ENCODE measurements at places on chromosomes 16 and 17.

DNA sequence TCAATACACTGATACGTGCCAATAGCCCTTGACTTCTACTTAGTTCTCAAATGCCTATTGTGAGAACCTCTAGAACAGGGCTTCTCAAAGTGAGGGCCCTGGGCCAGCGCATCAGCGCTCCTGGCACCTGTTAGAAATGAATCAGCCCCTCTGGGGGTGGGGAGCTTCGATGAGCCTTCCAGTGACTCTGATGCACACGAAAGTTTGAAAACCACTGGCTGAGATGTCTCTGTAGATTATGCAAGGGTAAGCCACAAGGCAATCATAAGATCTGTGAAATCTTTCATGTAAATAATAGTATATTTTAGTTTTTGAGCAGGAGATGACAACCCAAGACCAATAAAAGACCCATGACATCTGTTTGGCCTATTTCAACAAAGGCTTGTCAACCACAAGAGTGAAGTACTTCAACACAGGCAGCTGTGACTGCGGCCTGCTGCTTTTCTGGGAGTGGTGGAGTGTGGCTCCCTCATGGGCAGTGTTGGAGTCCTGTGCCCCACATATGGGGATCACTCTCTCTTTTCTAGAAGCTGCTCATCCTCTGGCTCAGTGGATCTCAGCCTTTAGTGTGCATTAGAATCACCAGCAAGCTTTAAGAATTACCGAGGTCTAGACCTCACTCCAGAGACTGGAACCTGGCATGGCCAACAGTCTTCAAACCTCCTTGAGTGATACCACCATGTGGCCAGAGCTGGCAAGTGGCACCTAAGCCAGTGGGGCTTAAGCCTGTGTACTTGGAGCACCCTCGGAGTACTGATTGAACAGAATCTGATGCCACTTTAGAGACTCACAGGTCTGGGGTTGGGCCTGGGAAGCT is 5.8 kb downstream of the MTHFSD start:
- no peak for DNase-seq

DNA sequence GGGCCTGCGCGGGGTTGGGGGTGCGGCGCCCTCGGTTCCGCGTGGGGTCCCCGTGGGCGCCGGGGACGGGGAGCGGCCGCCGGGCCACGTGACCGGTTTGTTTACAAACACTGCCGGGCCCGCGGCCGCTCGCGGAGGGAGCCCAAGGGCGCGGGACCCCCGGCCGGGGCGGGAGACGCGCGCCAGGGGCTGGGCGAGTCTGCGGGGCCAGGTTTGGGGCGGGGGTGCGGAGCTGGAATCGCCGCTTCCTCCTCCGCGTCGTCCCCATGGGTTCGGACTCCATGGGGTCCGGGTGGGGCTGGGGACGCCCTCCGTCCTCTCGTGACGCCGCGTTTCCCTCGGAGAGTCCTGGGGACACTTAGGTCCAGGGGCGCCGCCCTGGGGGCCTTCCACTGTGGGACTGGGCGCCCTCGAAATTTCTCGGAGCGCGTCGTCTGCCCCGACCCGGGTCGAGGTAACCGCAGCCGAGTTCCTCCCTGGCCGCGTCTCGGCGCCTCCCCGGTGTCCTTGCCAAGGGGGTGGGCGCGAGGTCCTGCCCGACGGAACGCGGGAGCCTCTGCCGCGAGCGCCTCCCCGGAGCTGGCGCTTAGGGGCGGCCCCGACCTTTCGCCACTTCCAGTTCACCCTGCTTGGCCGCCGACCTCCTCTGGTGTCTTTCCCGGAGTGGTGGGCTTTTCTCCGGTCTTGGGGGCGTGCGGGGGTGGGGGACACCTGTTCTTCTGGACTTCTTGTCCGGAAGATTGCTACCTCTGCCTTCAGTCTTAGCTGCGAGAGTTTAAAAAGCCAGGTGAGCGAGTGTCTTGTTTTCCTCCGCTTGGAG is 684 bp downstream of the YPEL2 start:
- DNase-seq, result no peak

- no peak for DNase-seq
Observed at GRCh38 chr17:39627047-39627711, 427 bp downstream of the PPP1R1B start.

DNA sequence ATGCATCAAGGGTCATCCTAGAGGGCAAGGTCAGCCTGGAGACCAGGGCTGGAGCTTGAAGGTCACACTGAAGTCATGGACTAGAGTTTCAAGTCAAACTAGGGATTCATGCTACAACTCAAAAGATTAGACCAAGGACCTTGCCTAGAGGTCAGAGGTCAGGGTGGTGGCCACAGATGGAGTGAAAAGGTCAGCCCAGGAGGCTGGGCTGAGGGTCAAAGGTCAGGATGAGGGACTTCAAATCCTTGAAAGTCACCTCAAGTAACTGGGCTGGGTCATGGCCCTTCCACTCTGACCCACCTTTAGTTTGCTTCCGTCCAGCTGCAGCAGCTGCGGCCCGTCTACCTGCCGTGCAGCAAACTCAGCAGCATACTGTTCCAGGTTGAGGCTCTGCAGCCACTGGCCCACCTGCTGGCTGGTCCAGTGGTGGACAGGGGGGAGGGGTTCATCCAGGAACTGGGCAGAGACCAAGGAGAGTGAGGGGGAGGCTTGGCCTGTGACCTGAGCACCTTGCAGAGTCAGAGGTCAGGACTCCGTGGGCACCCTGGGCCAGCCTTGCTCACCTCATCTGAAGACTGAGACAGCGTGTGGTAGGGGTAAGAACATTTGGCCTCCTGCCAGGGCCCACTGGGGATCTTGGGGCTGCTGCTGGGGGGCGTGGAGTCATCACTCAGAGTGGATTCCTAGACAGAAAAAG is 16.2 kb downstream of the SAMD14 start:
- DNase-seq, result no peak

DNA sequence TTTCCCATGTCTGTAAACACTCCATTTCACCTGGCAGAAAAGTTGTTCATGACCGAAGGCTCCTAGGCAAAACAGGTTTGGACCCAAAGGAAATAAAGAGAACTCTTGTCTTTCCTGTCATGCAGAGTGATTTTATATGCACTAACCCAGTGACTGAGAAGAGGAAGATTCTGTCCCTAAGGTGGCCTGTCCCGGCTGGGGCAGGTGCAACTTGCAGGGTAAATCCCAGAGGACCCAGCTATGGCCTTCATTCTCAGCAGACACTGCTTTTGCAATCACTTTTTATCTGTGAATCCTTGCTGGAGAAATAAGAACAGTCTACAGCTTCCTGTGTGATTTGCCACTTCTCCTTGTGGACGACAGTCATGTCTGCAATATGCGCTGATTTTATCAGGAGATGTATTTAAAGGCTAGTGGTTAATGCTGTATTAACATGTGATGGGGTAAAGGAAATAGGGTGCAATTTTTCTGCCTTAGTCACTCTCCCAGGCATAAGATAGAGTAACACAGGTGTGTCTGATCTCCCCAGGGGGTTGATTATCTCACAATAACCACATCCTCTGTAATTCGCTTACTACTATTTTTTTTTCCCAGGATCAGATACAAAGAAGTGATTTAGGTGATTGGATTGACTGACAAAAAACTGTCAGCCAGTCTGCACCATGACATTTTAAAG is 696.8 kb upstream of the SOX9 start:
- no peak for DNase-seq

- DNase-seq, result no peak
Observed at GRCh38 chr16:60432472-60432871, 1603.8 kb downstream of the CDH8 start.

GRCh38 chr16:25501530-25502255 is 190.1 kb upstream of the HS3ST4 start:
- DNase-seq, result no peak

DNA sequence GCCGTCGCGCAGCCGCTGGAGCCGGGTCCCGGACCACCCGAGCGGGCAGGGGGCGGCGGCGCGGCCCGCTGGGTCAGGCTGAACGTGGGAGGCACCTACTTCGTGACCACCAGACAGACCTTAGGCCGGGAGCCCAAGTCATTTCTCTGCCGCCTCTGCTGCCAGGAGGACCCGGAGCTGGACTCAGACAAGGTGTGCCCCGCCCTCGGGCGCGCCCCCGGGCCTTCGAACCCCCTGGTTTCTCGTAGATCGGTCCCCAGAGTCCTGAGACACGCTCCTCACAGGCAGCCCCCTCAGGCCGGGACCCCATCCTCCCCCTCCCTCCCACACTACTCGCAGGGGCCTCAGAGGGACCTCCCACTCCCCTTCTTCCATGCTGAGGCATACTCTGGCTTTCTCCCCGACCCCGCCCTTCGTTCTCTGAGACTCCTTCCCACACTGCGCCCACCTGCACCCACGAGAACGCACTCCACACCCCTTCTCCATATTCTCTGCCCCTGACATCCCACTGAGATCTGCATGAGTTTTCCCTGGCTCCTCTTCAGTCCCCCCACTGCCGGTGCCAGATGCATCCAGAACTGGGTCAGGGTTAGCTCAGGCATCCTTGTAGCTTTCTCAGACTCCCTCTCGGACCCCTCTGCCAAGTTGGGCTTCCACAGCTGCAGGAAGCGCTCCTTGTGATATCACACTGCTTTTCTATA is 523 bp downstream of the KCTD2 start:
- no peak for DNase-seq

- no peak for DNase-seq
Observed at GRCh38 chr17:74383141-74383540, 15.8 kb downstream of the GPR142 start.

GRCh38 chr16:88793251-88793954 is 8.4 kb upstream of the PIEZO1 start:
- no peak for DNase-seq

- no peak for DNase-seq
Observed at GRCh38 chr17:596287-596686, 118.4 kb downstream of the VPS53 start.

GRCh38 chr17:67920212-67920611 is 76.1 kb downstream of the C17orf58 start:
- no peak for DNase-seq

DNA sequence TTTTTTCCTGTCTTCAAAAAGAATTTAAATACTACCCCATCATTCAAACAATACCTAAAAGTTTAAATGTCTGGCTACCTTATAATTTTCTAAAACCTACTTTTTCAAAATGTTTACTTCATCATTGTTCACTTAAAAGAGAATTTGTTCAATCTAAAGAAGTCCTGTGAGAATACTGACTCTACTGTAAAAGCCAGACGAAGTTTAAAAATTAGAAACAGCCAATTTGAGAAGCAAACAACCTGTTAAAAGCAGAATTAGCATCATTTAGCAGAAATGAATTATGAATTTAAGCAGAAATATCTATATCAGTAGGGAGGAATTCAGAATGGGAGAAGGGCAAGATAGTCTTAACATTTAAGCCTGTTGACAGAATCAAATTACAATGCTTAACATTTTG is 2.1 kb downstream of the SKA2 start:
- no peak for DNase-seq

DNA sequence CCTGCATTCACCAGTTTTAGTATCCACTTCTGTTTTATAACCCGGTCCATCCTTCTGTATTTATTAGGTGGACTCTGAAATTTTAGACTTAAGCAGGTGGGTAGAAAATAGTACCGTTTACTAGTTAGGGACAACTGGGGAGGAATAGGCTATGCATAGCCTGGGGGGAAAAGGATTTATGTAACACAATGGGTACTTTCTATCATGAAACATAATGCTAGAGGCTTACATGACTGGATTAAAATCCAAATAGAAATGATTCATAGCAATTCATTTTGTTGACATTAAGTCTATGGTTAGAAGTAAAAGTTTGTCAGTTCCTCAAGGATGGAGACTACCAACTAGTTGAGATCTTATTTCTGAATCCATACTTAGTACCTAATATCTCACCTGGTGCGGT is 18.6 kb downstream of the GAN start:
- no peak for DNase-seq
